Activated CD4-positive, alpha-beta T cell treated with anti-CD3 and anti-CD28 coated beads for 36 hours (primary cell): ENCODE measurements at places on chromosomes 7 and 10. TPM values are rescaled to one million over a fixed set of nuclear protein-coding genes. Genes with fewer than 3 reads are reported as not detected.

NOS3 gene
- total RNA-seq = 11.1 TPM

MRC1 gene
- total RNA-seq = 0.04 TPM

- no peaks in the 10 kb centered on the region for H3K27me3 ChIP-seq
- no peak for DNase-seq
- no peak overlapping the region for H3K4me3 ChIP-seq
- H3K4me1 ChIP-seq = no peaks in the 10 kb centered on the region
- no peaks in the 10 kb centered on the region for H3K36me3 ChIP-seq
- H3K27ac ChIP-seq = no peak overlapping the region
These were observed 437.9 kb downstream of the POM121L12 start for GRCh38 chr7:53473371-53473770.

GRCh38 chr10:49612513-49613164 lies 1.2 kb upstream of the CHAT start:
- peaks cover 3% of the 10 kb centered on the region for H3K4me1 ChIP-seq
- peaks cover 72% of the 10 kb centered on the region for H3K27me3 ChIP-seq
- no peaks in the 10 kb centered on the region for H3K36me3 ChIP-seq
- DNase-seq = no peak
- H3K27ac ChIP-seq = no peak overlapping the region

GRCh38 chr7:1857487-1858421 lies 187.7 kb downstream of the ELFN1 start:
- H3K4me1 ChIP-seq = peaks cover 20% of the 10 kb centered on the region
- H3K27ac ChIP-seq = no peak overlapping the region
- no peak for DNase-seq
- H3K27me3 ChIP-seq = no peaks in the 10 kb centered on the region

- H3K27me3 ChIP-seq = no peaks in the 10 kb centered on the region
- DNase-seq = no peak
- no peak overlapping the region for H3K4me3 ChIP-seq
- no peaks in the 10 kb centered on the region for H3K4me1 ChIP-seq
- no peak overlapping the region for H3K27ac ChIP-seq
These were observed 197.5 kb downstream of the PTN start for GRCh38 chr7:137146012-137146455.
